ENCODE measurements at places on chromosomes 7 and 10. TPM values are rescaled to one million over a fixed set of nuclear protein-coding genes. Genes with fewer than 3 reads are reported as not detected.

- DNase-seq = no peak
These were observed 44.2 kb upstream of the TMEM213 start for GRCh38 chr7:138753610-138754009.

DNA sequence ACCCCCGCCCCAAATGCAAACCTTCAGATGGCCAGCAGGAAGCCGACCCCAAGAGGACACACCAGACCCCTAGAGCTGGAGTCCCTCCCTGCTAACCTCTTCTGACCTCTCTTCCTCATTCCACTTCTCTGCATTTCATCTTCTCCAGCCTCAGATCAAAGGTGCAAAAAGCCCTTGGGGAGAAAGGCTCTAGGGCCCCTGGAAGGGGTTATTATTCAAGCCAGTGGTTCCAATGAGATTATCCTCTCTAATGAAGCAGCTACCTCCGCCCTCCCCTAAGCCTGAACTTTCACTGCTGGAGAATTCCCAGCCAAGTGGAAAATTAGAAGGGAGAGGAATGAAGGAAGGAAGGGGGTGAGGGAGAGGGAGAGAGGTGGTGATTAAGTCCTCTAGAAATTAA lies 343.9 kb downstream of the PLXNA4 start:
- DNase-seq = no peak

- DNase-seq = no peak
These were observed 263.6 kb upstream of the AUTS2 start for GRCh38 chr7:69334701-69335100.

- no peak for DNase-seq
These were observed 573.5 kb downstream of the KIF20B start for GRCh38 chr10:90274721-90275468.

- no peak for DNase-seq
These were observed 82.5 kb upstream of the CAPZA2 start for GRCh38 chr7:116779931-116780330.

GRCh38 chr10:4838743-4839142 lies 12.7 kb downstream of the AKR1E2 start:
- DNase-seq = no peak

DNA sequence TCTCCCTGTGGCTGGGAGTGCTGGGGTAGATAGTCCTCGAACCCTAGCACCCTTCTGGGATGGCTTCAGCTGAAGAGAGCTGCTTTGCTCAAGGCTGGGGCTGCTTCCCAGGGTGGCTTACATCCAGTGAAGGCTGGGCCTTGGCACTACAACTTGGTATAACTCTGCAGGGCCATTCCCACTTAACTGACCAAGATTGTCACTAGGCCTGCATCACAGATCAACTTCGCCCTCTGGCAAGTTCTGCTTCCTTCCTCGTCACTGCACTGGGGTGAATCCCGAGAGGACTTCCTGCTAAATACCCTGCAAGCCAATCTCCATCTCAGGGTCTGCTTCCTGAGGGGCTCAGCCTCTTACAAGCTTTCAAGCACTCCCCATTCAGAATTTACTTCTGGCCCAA lies 195.2 kb downstream of the DOCK4 start:
- no peak for DNase-seq

- no peak for DNase-seq
These were observed 98.8 kb downstream of the PFKFB3 start for GRCh38 chr10:6301488-6302075.

DNA sequence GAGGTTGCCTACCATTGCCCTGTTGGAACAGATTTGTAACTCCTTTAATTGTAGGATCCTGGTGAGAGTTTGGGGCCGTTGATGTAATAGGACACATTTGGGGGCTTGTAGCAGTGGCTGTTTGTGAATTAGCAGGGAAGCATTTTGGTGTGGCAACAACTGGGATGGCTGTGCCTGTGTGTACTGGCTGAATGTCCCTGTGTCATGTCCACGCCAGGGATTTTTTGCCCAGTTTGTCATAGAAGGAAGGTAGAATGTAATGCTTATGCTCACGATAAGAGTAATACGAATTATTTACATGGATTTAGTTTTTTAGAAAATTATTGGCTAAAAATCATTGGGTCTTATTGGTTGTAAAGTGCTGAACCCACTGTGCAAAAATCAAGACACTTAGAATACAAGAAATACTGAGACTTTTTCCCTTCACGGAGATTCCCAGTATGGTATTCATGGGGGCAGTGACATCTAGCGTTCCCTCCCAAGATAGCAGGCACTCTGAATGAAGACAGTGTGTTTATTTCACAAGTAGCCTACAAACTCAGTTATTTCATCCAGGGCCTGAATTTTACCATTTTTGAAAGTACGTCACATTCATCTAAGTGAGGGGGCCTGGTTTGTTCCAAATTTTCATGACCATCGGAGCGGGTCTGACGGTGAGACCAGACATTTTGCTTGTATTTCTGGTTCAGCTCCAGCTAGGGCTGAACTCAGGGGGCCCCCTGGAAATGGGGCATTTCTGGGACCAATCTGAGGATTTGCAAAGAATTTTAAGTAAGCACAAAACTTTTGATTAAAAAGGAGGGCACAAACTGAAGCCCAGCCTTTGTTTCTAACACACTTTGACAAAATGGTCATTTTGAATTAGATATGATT lies 74.7 kb downstream of the CACNB2 start:
- DNase-seq = peak; percentile 65

- no peak for DNase-seq
These were observed 14.2 kb upstream of the PDLIM1 start for GRCh38 chr10:95304976-95305375.

GRCh38 chr10:34607894-34608293 lies 207.2 kb downstream of the PARD3 start:
- DNase-seq = no peak

DNA sequence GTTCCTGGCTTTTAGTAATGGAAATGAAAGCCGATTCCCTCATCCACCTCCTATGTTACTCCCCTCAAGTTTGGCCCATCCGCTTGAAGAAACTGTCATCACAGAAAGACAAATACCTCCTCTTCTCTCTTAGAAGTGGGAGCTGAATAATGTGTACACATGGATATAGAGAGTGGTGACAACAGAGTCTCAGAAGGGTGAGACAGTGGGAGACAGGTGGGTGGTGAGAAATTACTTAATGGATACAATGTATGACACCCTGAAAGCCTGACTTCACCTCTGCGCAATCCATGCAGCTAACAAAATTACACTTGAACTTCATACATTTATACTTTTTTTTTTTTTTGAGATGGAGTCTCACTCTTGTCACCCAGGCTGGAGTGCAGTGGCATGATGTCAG lies 217.5 kb downstream of the SKIDA1 start:
- DNase-seq = no peak

DNA sequence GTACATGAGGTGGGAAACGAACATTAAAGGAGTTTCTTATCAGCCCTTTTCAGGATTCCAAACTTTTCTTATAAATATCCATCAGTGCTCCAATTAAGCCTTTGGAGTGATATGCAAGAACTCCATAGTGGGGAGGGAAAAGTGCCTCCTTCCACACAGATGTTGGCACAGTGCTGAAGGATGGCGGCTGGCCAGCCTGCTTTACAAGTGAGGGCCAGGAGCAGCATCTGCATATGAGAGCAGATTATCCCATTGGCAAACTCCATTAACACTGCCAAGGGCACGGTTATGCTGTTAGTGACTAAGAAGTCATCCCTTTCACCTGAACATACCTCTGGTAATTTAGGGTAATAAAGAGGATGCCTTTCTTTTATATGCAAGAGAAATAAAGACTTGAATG lies 543.1 kb downstream of the CNTNAP2 start:
- DNase-seq = no peak

GRCh38 chr10:47359626-47360418 lies 11.7 kb downstream of the RBP3 start:
- no peak for DNase-seq

DNA sequence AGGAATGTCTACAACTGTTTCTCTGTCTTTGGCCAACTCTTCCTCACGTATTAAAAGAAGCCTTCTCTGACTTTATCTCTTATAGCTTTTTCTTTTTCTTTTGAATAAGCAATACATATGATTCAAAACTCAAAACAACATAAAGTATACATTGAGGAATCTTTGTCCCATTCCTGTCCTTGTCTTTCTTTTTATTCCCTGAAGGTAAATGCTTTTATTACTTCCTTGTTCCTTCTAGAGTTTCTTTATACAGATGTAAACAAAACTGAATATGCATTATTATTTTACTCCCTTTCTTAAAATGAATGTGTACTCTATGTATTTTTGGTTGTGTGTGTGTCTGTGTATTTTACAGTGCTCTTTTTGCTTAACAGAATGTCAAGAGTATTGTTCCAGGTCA lies 170.1 kb downstream of the CHN2 start:
- DNase-seq = no peak

- DNase-seq = no peak
These were observed 240.1 kb upstream of the SLC26A5 start for GRCh38 chr7:103686064-103686463.

GRCh38 chr7:117064688-117065087 lies 111.4 kb downstream of the ST7 start:
- no peak for DNase-seq

DNA sequence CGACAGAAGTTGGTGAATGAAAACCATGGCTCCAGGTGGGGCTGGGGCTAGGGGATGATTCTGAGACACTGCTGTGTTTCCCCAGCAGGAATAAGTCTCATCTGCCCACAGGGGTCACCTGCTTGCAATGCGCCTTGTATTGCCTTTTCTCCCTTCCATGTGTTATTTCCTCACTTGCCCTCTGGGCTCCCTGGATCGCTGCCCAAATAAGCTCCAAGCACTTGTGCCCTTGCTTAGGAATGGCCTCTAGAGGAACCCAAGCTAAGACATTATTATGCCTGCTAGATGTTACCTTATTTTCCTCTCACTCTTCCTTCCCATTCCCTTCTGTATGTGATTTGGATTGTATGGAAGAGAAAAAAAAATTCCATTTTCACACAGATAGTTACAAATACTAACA lies 24.8 kb upstream of the PLPP4 start:
- no peak for DNase-seq

- no peak for DNase-seq
These were observed 24.0 kb downstream of the HOXA1 start for GRCh38 chr7:27071622-27072390.

DNA sequence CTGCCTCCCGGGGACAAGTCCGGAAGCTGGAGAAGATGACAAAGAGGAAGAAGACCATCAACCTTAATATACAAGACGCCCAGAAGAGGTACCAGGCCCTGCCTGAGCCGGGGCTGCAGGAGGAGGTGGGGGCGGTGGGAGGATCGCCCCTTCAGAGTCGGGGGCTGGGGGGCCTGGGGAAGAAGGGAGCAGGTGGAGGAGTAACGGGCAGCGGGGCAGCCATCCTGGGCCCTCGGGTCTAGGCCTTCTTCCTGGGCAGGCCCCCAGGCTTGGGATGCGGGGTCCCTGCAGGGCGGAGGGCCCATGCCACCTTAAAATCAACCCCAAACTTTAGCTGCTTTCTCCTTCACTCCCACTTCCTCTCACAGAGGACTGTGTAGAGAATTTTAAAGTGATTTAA lies 523 bp downstream of the ANKRD30A start:
- no peak for DNase-seq

GRCh38 chr7:112130729-112131410 lies 75.3 kb downstream of the DOCK4 start:
- DNase-seq = no peak

DNA sequence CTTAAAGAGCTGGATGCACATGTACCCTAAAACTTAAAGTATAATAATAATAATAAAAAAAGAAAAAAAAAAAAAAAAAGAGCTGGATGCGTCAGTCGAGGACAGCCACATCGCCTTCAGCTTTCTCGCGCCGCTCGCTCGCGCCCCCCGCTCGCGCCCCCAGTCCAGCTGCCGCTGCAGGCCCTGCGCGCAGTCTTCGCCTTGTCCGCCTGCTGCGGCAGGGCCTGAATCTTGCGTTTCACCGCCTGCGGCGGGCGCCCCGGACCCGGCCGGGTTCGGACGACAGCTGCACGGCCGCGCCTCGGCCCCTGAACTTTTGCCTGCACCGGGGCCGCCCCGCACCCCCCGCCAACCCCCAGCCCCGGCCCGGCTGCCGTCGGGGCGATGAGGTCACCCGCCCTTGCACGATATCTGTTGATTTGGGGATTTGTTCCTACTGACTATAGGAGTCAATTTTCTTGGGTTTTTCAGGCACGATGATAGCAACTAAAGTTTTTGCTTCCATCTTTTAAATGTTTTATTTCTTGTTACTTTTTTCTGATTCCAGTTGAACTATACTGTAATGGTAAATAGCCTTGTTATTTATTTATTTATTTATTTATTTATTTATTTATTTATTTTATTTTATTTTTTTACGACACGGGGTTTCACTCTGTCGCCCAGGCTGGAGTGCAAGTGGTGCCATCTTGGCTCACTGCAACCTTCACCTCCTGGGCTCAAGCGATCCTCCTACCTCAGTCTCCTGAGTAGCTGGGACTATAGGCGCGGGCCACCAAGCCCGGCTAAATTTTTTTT lies 33.5 kb upstream of the CPN1 start:
- no peak for DNase-seq

GRCh38 chr10:12308736-12309375 lies 40.5 kb upstream of the CAMK1D start:
- no peak for DNase-seq

DNA sequence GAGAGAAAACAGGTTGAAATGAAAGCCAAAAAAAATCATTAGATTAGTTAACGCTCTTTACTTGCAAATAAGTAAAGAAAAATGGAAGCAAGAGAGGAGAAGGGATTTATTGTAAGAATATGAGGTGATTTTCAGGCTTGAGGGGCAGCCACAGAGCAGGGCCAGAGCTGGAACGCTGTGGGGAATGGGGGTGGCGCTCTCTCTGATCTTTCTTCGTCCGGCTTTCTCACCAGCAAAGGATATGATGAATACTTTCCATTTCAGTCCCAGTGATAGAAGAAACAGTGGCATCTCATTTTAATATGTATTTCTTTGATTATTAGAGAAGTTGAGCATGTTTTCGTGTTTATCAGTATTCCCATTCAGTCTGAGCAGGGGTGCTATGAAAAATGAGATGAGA lies 112.2 kb downstream of the SKIDA1 start:
- no peak for DNase-seq

DNA sequence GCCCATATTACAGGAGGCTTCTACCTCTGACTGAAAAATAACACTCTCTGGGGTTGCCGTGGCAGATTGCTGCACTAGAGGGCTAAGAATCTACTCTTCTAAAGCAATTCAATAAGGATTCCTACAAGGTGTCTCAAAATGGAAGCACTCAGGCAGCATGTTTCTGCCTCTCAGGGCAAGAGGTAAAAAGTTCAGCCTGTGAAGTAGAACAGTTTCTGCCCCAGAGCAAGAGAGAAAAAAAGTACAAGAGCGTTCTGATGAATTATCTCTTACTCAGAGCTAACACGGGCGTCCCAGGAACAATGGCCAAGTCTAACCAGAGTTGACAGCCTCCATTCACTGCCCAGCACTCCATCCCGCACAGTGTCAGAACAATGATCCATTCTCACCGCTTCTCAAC lies 71.3 kb upstream of the TES start:
- DNase-seq = no peak

DNA sequence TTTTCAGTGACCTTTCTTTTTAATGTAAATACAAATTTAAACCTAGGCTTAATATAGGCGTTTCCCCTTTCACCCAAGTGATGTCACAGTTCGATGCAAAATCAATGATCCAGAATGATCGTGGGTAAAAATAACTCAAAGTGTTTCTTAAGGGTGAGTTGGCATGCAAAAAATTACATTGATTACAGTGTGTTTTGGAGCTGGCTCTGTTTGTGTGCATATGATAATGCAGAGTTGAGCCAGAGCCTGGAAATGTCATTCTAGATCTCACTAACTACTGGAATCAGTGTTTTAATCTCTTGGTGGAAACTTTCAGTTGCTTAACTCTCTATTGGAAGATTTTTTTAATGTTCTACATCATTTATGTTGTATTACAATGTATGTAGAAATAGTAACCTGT lies 72.5 kb upstream of the MXI1 start:
- DNase-seq = no peak

Gene CYP3A4
- total RNA-seq = not detected

Gene RAB19
- 3.8 TPM for total RNA-seq

Gene OPN4
- not detected for total RNA-seq

Gene DIP2C
- 11.4 TPM for total RNA-seq

Gene GSDME
- 35.2 TPM for total RNA-seq
